Activated effector memory CD4-positive, alpha-beta T cell treated with Interleukin-2 at 50 U/mL for 16 hours (primary cell): ENCODE measurements at places on chromosomes 12 and 14.

DNA sequence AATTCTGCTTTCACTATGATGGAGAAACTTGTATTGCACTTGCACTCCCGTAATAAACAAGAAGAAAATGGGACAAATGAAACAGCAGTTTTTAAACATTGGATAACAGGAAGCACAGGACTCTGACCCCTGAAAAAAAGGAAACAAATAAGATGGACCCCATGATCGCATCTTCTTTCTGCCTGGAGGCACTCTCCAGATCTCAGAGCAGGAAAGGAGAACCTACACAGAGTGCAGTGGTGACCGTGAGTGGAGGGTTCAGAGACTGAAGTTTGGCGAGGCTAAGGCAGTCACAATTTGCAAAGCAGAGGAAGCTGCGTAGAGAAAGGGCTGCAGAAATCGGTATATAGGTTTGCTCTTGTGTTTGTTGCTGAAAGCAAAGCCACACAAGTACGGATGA lies 6.1 kb upstream of the FGF6 start:
- DNase-seq = no peak

DNA sequence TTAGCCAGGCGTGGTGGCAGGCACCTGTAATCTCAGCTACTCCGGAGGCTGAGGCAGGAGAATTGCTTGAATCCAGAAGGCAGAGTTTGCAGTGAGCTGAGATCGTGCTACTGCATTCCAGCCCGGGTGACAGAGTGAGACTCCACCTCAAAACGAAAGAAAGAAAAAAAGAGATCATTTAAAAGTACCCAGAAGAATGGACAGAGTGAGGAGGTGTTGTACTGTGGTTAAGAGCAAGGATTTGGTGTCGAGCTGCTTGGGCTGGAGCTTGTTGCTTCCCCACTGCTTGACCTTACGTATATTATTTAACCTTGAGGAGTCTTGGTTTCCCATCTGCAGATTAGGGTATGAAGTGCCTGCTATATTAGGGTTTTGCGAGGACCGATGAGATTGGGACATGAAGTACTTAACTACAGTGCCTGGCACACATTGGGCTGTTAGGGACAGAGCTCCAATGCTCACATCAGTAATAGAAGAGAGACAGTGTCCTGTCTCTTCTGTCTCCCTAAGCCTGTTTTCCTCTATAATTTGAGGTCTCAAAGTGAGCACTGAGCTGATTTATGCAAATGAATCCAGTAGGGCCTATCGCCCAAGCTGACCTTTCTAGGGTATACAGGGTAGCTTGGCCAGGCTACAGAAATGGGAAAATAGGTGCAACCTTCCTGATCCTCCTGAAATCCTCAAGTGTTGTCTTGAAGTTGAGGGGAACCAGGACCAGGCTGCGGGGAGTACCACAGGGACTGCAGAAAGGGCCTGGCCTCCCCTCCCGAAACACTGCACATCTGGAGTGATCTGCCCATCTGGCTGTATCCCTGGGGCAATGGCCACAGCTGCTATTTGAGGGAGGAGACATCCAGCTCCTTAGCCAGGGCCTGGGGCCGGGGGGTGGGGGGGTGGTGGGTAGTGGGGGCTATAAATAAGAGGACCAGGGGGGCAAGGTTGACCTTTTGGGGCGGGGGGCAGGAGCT lies 8.6 kb upstream of the HDAC7 start:
- DNase-seq = no peak

GRCh38 chr12:118404876-118405521 lies 28.6 kb downstream of the SUDS3 start:
- peak; percentile 10 for DNase-seq

- no peak for DNase-seq
Observed at GRCh38 chr14:99033951-99034350, 238.0 kb downstream of the BCL11B start.

DNA sequence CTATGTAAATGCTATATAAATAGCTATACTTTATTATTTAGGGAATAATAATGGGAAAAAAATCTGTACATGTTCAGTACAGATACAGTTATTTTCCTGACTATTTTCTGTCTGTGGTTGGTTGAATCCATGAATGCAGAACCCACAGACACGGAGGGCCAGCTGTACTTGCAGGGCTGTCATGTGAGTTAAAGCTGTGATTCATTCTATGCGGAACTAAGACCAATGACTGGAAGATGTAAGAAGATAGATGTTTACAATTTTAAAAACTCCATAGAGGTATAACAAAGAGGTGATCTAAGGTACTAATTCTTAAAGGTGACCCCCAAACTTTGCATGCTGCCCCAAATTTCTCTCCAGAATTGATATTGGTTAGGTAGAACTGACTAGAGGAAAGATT lies 14.6 kb downstream of the PCNX4 start:
- DNase-seq = no peak

- DNase-seq = no peak
Observed at GRCh38 chr12:49543914-49544815, 5.3 kb downstream of the KCNH3 start.

DNA sequence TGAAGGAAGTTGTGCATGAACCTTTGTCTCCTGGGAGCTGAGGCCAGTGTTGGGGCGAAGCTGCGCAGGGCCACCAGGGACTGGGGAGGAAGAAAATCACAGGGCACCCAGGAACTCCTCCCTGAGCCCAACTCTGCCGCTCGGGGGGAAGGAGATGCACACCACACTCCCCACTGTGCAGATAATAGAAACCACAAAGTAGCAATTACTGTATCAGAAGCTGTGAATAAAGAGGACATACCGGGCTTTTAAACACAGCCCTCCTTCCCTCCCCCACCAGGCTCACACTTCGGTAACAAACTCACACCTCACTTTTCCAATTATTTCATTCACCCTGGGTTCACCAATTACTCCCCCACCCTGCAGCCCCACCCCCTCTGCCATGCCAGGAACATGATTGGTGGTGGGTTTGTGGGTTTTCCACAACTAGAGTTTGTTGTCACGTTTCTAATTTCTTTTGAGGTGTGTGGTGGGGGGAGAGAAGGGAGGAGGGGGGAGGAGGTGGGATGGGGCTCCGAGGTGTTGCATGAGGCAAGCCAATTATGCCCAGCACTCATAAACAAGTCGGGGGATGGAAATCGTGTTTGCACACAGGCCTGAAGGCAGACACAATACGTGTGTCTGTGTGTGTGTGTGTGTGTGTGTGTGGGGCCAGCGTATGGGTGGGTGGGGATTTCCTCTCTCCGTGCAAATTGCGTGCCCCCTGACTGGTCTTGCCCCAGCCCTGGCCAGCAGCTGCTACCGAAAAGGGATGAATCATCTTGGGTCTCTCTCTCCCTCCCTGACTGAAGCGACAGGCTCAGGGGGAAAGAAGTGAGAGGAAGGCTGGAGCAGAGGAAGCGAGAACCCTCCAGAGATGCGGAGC lies 103.3 kb downstream of the RBM19 start:
- no peak for DNase-seq

DNA sequence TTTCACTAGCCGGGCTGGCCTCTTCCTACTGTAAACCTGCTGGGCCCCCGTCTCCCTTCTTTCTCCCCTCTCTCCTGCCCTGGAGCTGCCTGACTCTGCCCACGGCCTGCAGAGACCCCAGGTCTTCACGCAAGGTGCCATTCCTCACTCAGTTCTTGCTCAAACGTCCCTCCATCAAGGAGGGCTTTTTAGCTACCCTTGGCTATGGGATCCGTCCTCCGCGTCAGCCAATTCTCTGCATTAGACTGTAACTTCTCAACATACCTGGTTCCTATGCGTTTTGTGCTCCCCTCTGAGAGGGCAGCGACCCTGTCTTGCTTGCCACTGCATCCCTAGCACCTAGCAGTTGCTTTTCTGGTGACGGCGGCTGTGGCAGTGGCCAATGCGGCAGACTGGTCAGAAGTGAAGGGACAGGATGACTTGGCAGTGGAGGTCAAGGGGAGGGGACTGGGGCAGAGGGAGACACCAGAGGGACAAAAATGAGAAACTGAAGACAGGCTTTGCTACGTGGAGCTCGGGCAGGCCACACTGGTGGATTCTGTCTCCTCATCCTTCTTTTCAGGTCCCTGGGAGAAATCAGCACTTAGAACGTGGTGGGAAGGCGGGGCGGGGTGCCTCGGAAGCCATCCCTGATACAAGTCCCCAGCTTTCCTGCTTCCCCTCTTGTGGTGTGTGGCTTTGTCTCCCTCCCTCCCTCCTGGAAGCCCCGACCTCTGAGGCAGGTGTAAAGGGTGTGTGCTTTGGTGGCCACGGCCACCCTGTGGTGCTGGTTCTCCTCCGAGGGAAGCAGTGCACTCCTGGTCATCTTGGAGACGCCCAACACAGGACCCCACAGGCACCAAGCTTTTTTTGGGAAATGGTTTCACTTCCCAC lies 1.8 kb downstream of the B3GNT4 start:
- no peak for DNase-seq

- no peak for DNase-seq
Observed at GRCh38 chr14:69657950-69658355, 46.6 kb downstream of the SUSD6 start.

DNA sequence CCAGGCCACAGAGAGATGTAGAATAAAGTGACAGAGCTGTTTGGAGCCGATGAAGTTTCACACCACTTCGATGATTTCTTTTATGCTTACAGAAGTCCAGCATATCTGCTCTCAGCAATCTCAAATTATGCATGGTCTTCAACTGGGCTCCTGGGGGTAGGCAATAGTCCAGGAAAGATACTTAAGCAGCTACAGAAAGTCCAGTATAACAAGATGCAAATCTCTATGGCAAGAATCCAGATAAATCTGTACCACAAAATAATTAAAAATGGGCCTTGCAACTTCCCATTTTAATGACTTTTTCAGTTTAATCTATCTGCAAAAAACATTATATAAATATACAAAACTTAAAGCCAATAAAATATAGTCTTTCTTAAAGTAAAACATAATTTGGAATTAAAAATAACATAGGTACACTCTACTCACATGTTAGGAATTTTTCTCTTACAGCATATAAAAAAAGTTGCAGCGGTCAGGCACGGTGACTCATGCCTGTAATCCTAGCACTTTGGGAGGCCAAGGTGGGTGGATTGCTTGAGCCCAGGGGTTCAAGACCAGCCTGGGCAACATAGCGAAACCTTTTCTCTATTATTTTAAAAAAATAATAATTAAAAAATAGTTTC lies 20.5 kb upstream of the RAD51AP1 start:
- DNase-seq = no peak

GRCh38 chr14:38121320-38122020 lies 86.2 kb upstream of the SSTR1 start:
- DNase-seq = no peak

DNA sequence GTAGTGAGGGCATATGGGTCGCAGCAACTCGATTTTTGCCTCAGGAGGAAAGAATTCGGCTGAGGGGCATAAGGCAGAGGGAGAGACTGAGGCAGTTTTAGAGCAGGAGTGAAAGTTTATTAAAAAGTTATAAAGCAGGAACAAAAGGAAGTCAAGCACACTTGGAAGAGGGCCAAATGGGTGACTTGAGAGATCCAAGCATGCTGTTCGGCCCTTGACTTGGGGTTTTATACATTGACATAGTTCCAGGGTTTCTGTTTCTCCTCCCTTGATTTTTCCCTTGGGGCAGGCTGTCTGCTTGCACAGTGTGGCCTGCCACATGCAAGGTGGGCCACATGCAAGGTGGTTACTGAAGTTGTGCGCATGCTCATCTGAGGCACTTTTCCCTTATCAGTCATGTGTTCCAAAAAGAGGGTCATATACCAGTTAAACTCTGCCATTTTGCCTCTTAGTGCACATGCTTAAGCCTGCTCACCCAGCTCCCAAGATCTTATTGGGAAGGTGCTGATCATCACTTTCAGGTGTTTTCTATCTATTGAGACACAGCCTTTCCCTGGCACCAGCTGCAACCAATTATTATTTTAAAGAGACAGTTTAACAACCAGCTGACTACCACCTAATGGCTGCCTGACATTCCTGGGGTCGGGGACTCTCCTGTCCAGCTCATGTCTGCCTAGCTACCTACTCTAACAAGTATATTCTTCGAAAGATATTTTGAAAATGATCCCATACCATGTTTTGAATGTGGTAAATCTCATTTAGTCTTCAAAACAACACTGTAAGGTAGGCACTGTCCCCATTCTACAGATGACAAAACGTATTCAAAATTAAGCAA lies 19.9 kb downstream of the PTGER2 start:
- DNase-seq = no peak

- DNase-seq = no peak
Observed at GRCh38 chr12:114673169-114673833, 10.7 kb downstream of the TBX3 start.

DNA sequence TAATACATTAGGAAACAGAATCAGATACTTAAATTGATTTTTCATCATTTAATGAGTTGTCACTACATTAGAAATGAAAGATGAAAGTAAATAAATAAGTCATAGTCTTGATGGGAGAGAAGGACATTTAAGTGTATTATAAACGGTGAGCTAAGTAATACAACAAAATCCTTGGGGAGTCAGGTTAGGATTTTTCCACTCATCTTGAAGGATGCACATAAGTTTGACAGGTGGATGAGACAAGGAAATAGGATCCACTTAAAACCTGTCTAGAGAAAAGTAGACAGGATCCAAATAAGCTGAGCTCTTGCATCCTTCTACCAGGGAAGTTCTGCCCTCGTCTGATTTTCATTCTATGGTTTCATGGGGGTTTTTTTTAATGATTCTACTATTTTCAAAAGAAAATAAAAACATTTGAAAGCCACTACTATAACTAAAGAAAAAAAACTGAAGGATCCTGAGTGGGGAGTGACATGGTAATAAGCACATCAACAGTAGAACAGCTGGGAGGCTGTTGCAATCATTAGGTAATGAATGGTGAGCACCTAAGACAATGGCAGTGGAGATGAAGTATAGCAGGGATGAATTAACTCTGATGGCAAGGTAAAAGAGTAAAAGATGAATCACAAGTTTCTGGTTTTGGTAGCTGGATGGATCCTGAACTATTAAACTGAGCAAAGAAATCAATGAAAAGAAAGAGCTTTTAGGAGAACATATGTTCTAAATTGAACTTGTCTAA lies 17.0 kb downstream of the CEP128 start:
- no peak for DNase-seq

DNA sequence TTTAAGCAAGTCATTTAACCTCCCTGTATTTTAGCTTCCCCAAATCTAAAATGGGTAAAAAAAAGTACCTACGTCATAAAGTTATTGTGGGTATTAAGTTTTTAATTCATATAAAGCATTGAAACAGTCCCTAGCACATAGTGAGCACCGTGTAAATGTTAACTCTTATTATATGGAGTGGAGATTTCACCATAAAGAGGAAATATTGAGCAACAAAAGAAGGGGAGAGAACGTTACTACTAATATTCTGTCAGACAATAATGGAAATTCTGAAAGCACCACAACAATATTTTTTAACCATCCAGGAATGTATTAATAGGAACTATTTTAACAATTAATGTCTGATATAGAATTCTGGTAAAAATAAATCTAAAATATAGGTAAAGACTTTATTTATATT lies 7.8 kb upstream of the CD163L1 start:
- DNase-seq = no peak

GRCh38 chr14:67630186-67630585 lies 10.5 kb downstream of the ARG2 start:
- DNase-seq = no peak

GRCh38 chr12:16323010-16323409 lies 24.4 kb upstream of the MGST1 start:
- DNase-seq = no peak

GRCh38 chr14:102138535-102138934 lies 1.2 kb upstream of the WDR20 start:
- DNase-seq = no peak
